ENCODE measurements at places on chromosomes 5 and 9.
A peak's percentile ranks its signal among the peaks of the same experiment; 100 is the strongest.

GRCh38 chr9:68749579-68750159 is 44.6 kb downstream of the PIP5K1B start:
- no peak for DNase-seq

GRCh38 chr9:21569721-21570120 is 87.6 kb upstream of the IFNE start:
- DNase-seq = no peak

- DNase-seq = no peak
These were observed 33.8 kb downstream of the ZNF131 start for GRCh38 chr5:43154469-43154868.

DNA sequence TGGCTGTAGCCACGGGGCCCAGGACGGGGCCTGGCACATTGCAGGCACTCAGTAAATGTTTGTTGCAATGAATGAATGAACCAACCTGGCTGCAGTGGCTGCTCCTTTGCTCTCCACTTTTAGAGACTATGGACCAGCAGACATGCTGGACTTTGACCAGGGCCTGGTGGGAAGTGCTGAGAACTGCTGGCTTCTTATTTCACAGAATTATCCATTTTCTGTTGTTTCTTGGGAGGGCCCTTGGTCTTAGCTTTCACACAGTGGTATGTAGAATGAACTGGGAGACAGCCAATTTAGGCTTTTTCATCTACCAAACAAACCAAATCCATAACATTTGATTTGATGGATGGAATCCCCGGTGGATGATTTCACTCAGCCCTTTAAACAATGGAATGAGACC is 78.0 kb upstream of the LHFPL2 start:
- no peak for DNase-seq

GRCh38 chr5:6201631-6202030 is 176.7 kb downstream of the MED10 start:
- DNase-seq = no peak

- no peak for DNase-seq
These were observed 86.5 kb upstream of the PLPP1 start for GRCh38 chr5:55621229-55621628.

DNA sequence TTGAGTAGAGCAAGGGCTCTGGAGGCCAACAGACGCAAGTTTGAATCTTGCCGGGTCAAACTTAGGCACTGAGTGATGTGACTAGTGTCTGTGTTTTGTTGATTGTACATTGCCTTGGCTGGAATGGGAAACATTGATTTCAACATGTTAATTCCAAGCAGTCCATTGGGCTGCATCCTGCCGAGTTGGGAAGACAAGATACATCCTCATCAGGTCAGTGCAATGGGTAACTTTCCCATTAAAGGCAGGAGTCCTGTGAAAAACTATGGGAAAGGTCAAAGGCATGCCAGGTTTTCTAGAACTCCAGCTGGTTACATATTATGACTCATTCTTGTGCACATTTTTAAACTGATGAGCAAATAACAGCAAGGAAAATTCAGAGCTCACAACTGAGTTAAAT is 126.5 kb upstream of the ABCA1 start:
- DNase-seq = no peak

DNA sequence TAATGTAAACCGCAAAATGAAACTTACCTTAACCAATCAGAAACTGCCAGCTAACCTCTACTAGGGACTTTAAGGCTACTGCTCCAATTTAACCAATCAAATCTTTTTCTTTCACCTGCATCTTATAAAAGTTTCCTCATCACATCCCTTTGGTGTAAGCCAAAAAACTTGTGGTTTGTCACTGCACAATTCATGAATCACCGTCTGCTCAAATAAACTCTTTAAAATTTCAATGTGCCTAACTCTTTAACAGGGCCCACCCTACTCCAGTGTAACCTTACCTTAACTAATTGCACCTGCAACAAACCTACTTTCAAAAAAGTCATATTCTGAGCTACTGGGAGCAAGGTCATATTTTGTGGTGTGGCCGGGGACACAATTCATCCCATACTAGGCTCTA is 172.2 kb upstream of the GRAMD2B start:
- DNase-seq = no peak

DNA sequence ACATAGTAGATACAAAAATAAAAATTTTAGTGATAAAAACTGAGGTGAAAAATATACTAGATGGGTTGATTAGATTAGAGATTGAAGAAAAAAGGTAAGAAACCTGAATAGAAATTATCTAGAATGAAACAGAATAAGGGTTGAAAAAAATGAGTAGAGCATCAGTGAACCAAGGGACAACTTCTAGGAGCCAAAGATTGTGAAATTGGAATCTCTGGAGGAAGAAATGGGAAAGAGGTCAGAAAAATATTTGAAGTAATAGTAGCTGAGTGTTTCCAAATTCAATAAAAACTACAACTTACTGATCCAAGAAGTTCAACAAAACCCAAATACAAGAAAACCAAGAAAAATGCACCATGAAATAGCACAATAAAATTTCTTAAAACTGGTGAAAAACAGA is 116.6 kb upstream of the STARD4 start:
- DNase-seq = no peak

DNA sequence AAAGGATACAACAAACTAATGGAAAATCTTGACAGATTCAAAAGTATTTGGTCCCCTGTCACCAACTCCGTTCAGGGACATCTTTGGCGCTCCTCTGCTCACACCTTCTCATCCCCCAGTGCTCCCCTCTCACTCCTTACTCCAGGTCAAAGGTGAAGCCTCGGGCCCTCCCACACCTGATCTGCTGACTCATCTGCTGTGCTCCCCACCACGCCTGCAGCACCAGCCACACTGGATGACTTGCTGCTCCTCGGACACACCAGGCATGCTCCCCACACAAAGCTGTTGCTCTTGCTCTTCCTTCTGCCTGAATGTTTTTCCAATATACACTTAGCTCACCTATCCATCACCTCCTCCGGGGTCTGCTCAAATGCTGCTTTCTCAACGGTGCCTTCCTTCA is 123.4 kb downstream of the ESM1 start:
- DNase-seq = no peak

- peak; percentile 93 for DNase-seq
These were observed 5.9 kb downstream of the ABCA2 start for GRCh38 chr9:137021979-137022661.

- DNase-seq = no peak
These were observed 4.8 kb upstream of the CHD1 start for GRCh38 chr5:98933445-98934072.

DNA sequence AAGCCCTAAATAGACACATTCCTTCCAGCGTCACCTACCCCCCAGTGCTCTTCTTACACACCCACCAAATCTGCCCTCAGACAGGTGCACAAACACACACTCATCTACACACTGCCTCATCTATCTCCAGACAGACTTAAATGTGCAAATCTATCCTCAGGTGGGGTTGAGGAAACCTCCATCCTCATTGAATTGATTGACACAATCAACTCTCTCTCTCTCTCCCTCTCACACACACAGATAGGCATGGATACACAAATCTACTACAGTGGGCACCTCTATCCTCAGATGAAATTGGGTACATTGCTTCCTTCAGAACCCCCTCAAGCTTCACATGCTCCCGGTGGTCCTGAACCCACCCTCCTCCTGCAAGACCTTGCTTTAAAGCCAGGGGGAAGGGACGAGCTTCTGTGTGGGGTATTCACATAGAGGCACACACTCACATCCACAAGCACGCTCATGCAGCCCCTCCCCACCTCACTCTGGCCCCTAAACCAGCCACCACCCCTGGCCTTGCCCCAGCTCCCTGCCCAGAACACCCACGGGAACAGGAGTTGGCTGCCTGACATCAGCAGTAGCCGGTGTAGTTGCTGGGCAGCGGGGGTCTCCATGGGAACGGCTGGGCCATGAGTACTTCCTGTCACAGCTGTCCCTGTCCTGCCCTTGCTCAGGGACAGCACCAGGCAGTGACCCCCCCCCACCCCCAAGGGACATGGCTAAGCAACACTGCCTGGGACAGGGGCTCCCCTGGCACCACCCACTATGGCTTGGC is 22.8 kb downstream of the PCDH1 start:
- no peak for DNase-seq

- DNase-seq = peak; percentile 17
These were observed 182.9 kb upstream of the RFX3 start for GRCh38 chr9:3708751-3709150.

GRCh38 chr5:59800347-59800893 is 93.1 kb downstream of the PDE4D start:
- no peak for DNase-seq

DNA sequence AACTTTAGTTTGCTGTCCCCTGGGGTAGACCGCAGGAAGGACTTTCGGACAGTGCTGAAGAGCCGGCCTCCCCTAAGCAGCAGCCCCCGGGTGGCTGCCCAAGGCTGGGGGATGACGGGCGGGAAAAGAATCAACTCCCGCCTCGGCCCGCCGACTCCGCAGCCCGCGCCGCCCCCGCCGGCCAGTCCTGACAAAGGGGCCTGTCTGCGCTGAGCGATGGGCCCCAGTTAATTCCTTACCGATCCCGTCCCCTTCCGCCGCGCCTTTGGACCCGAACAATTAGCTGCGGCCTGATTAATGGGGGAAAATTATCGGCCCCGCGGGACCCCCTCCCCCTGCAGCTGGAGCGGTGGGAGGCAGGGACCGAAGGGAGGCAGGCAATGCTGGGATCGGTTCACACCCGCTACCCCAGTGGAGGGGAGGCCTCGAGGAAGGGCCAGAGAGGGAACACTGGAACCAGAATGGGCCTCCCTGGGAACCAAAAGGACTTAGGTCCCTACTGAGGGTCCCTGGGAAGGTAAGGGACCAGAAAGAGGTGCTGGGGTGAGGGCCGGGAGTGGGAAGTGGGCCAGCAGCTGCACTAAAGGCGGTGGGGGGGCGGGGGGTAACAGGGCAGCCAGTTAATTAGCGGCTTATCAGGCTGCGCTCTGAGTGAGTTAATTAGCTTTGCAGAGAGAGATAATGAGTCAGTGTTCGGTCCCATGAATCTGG is 4.2 kb downstream of the ARID3C start:
- DNase-seq = peak; percentile 39
